Lower lobe of right lung (tissue), 2 donors: ENCODE measurements at places on chromosomes 4 and X.

DNA sequence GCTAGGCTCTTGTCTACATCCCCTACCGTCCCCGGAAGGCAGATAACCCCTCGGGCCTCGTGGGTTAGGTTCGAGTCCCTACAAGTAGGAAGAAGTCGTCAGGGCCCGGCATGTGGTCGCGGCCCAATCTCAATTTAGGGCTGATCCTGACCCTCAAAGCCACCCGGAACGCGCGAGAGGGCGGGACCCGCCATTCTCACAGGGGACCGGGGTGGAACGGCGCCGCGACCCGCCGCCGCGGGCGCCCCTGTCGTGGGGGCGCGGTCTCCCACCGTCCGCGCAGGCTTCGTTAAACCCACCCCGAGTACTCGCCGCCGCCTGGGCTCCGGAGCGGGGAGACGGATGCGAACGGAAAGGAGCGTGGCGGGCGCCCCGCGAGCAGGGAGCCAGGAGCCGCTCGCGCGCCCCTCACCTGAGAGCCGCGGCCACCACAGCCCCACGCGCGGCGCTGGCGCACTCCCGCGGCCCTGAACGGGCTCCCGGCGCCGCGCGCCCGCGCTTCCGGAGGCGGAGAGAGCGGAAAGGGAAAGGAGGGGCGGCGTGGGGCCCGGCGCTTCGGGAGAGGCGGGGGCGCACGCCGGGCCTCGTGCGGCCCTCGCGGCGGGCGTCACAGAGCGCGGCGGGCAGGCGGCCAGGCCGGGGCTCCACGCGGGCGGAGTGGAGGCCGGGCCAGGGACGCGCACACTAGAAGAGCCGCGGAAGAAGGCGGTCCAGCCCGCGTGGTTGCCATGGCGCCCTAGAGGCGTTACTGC, at the start of gene CFAP97:
TSS of gene CFAP97 (minus strand) at position 515 of the 752 bp plus-strand sequence. CDS start 12,804 bp downstream, outside the sequence.
- DNase-seq: peak; percentile 96

DNA sequence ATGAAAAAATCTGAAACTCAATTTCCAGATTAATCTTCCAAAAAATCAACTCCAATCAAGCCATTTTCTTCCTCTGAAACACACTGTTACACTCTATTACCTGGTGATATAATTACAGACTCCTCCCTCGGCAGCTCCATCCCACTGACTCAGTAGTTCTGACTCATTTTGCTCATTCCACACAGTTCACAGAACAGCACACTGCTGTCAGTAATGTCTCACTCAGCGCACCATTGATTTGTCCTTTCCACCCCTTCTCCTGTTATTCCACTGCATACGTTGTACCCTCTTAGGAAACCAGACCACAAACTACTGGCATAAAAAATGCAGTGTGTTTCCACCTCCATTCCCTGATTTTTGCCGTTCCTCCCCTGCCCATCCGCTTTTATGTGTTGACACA, 212.7 kb downstream of the SLIT2 start:
- DNase-seq: no peak

DNA sequence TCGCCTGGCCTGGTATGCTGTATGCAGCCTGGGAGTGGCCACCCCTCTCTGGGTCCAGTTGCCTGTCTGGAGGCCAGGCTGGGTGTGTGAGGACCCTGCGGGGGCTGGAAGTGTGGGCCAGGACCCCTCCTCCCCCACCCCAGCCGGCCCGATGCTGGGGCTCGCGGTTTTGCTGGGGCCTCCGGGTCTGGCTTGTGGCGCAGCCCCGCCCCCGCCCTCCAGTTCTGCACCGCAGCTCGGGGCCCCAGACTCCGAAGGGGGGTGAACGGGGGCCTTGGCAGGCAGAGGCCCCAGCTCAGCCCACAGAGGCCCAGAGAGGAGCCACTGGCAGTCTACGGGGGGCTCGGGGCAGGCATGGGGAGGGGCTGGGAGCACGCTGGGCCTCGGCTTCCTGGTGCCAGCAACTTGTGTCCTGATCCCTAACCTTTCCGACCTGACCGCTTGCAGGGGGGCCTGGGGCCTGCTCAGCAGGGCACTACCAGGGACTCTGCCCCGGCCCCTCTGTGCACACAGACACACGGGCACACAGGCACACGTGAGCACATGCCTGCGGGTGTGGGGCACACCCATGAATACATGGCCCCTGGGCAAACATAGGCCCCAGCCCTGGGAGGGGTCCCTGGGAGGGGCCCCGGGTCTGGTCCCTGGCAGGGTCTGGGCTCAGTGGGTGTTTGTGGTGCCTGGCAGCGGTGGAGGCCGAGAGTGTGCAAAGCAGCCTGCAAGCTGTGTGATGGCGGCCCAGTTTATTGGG, 21.4 kb upstream of the FGFR3 start:
- DNase-seq: no peak

- DNase-seq: no peak
Observed at GRCh38 chr4:74174421-74174820, 16.5 kb downstream of the MTHFD2L start.

- no peak for DNase-seq
Observed at GRCh38 chr4:175412161-175412560, 399.9 kb downstream of the GPM6A start.

DNA sequence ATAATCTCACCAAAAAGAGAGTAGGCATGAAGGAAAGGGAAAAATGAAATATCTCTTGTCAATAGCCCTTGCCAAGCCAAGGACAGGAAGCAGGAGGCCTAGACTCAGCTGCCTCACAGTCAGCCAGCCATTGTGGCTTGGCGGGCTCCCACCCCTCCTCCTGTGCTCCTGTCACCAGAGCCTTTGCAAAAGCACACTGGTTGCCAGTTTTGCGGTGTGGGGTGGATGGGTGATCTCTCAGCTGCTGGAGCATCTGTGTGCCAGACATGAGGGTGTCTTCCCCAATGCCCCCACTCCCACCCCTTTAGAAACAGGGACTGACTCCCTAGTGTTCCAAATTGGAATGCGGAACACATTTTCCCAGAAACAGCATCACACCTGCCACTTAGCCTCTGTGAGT, 26.1 kb downstream of the ARHGEF6 start:
- no peak for DNase-seq

DNA sequence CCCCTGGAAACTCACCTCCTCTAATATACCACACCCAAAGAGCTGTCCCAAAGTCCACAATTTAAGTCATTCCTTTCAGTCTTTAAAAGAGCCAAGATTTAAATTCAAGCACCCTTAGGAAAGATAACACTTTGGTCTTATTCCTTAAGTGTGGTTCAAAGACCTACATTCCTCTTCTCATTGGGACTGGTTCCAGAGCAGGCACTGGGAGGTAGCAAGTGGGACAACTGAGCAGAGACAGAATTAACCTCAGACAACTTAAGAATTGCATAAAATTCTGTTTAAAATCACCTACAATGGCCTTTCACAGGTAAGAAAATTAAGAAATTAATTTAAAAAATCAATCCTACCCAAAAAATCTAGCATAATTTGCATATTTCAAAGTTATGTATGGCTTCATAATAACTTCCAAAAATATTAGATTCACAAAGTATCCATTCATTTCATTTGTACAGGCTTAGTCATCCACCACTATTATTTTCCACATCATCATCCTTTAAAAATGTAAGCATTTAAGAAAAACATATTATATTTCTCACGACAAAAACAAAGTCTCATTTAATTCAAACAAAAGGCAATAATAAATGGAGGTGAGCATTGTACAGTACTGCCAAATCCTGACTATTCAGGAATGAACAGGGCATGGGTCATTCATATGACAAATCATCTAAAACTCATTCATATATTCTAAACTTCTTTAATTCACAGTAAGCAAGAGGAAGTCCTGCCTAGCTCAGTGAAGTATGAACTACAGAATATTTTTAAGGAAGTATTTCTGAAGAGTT, 13.6 kb downstream of the PRSS12 start:
- no peak for DNase-seq

DNA sequence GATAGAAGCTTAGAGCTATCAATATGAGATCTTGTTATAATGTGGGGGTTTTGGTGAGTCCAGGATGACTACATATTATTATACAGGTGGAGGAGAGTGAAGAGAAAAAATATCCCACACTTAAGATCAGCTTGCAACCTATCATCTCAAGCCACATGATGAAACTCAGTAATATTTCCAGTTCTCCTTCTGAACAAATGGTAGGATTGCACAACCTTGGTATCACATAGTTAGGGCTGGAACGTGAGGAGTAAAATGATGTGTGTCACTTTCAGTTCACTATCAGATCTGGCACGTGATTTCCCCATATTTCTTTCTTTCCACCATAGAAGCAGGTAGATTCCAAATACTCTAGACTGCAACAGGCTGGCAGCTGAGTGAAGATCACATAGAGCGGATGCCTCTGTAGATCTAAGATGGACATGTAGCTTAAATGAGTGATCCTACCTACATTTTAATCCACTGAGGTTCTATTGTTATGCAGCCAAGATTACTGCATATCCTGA, 150.6 kb upstream of the ANKRD50 start:
- no peak for DNase-seq

DNA sequence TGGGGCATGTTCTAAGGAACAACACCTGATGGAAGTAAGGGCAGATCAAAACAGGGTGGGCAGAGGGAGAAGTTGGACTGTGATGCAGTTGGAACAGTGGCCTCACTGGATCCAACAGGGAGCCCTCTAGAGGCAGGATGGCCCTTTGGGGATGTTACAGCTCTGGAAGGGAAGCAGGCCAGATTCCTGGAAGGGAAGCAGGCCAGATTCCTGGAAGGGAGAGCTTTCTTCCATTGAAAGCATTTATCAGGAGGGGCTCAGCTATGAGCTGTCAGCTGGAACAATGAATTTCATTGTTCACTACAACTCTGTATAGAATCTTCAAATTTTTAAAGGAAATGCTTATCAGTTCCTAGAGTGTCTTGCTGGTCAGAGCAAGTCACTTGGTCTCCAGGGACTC, 17.7 kb downstream of the IL15 start:
- DNase-seq: peak; percentile 43

DNA sequence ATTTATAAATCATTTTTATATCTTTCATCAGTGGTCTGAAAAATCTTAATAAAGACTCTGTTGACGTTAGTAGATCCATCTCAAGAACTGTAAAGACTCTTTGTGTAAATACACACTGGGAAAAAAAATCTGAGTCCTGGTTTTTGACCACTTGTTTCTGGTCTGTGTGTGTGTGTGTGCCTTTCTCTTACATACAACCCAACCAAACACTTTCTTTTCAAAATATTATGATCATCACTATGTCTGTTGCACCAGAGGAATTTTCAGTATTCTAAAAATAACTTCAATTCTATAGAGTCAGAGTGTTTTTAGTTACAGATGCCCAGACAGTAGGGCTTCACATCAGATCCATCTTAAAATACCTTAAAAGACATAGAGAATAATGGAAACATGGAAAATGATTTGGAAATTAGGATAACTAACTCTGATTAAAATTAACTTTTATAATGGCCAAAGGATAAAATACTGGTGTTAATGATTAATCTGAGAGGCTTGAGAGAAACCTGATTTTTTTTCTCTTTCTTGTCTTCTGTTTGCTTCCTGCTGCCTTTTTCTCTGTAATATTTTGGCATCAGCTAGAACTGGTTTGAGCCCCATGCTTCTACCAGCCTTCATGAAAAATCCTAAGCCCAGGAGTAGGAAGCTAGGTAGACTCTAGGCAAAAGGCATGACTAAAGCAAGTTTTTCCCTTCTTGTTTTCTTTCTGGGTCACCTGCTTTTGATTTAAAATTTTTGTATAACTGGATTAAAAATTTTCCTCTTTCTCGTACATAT, 99.7 kb downstream of the ATXN3L start:
- no peak for DNase-seq

DNA sequence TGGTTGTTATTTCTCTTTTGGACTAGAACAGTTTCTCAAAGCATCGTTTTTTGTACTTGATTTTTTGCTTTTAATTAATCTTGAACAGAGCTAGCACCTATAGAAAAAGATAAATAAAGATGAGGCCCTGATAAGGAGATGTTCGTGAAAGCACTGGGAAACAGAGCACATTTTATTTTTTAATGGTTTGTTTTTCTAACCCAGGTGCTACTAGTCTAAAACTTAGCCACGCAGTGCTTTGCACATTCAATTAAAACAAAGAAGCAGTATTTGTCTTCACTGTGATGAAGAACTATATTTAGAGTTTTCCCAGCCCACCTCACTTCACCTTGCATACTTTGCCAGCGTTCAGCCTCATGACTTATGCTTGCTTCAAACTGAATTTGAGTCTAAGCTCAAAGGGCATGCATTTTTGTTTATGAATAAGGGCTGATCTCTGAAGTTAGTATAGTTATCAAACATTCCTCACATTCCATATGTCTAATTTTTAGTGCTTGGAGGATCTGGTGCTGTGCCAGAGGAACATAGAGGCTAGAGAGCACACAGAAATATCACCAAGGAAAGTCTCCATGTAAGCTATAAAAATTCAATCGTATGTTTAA, 76.7 kb downstream of the WWC2 start:
- no peak for DNase-seq

- DNase-seq: no peak
Observed at GRCh38 chr4:183284965-183285364, 35.1 kb downstream of the CLDN22 start.

DNA sequence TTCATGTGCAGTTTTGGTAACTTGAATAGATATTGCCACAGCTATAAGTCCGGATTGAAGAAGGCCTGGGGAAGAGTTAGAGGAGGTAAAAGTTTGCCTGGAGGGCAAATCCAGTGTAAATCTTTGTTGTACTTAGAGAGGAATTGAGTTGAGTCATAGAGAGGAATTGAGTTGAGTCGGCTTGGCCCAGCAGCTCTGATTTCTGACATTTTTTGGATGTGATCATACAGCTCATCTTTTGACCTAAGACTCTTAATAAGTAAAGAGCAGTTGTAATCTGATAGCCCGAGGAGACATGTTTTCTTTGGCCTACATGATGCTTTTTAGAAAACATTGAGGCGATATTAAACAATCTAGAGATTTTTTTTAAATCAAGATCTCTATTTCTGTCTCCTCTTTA, 3.9 kb downstream of the KIT start:
- no peak for DNase-seq

GRCh38 chrX:132433001-132433400, 55.8 kb downstream of the MBNL3 start:
- no peak for DNase-seq

DNA sequence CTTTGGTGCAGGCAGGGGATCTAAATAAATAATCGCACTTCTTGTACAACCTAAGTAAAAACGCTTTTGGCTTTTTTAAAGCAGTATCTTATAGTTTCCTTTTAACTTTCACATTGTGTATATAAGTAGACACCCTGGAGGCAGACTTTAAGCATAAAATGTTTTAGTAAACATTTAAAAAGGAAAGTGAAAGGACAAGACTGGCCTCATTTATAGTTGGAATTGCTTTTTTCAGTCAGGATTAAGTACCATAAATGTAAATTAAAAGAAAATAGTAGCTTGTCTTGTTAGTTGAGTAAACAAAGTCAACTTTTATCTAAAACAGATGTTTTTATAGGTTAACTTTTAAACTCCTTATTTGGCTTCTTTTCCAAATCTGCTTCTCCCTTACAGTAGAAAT, 39.7 kb downstream of the PTPN13 start:
- DNase-seq: no peak

DNA sequence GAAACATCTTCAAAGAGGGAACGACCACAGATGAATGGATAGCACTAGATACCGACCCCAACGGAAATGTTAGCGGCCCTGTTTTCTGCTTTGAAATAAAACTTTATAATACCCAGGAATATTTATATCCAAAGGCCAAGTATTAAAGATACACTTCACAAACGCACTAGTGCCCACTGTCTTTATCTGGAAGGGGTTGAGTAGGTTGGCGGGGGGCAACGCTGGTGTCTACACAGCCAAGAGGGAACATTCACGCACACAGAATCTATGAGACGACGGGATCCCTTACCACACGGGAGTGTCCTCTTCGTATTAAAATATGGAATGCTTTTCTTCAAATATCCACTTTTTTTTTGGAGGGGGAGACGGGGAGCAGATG, 3.3 kb downstream of the HAND2 start:
- no peak for DNase-seq
